Kidney glomerular epithelial cell (primary cell): ENCODE measurements at places on chromosomes 7 and 10.

DNA sequence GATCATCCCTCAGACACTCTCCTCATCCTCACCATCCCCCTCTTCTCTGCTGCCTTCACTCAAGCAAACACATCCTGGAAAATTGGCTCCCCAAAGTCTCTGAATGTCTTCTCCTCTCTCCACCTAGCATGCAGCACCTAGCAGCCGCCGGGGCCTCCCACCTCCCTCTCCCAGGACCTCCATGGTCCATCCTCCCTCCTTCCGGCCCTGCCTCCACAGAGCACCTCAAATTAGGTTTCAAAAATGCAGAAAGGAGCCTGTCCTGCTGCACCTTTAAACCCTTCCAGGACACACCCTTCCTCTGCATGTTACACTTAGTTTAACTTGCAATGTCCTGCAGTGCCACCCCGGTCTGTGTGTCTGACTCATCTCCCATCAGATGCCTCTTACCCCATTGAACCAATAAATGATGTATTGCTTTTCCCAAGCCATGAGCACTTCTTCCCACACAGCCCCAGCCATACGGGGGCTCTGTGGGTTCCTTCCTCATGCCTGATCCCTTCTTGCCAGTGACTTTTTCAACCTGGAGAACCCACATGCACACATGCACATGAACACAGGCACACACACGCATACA, 582.5 kb upstream of the MGMT start:
- DNase-seq = no peak

GRCh38 chr7:151560243-151560642, 40.5 kb upstream of the RHEB start:
- DNase-seq = no peak

DNA sequence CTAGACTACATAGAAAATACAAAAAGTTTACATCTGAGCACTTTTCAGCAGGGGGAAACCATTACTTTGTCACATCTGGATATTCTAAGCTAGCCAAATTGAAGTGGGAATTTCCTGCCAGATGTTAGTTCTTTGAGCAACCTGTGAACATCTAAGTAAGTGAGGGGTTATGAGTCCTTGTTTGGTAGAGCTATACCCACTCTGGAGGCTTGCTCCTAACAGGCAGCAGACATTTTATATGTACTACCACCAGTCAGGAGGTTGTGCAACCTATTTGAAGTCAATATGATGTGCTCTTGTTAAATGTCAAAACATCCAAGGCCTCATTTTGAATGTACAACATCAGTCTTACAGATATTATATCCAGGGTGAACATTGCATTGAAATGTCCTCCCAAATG, 143.3 kb upstream of the KAT6B start:
- DNase-seq = no peak

DNA sequence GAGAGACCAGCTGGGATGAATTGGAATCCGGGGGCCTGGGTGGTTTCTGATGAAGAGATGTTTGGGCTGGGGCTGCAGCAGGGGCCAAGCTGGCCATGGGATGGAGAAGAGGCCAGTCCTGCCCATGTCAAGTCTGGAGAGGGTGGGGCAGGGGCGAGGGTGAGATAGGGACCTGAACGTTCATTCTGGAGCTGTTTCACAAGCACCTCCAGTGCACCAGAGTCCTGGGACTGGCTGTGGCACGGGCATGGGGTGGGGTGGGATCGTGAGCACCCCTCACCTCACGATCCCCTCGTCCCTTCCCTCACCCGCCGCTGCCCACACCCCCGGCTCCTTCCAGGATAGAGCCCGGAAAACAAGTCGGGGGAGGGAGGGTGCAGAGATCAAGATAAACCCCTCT, 25.8 kb upstream of the PSMG3 start:
- no peak for DNase-seq

DNA sequence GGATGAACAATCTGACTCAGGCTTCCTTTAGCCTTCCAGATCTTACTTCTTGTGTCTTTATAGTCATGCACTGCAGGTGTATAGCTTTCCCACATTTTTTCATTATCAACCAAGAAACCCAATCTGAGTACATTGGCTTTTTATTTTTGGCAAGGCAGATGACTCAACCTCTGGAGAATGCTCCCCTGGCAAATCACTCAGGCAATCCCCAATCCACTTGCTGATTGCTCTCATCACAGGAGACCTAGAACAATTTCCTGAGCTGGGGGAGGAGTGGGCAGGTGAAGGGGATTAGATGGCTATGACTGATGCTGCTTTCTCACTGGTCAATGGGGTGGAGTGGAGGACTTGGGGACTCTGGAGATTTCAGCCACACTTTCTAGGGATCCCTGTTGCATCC, 134.4 kb downstream of the SLC16A9 start:
- no peak for DNase-seq

GRCh38 chr10:117170244-117170643, 27.0 kb upstream of the KCNK18 start:
- DNase-seq = no peak

DNA sequence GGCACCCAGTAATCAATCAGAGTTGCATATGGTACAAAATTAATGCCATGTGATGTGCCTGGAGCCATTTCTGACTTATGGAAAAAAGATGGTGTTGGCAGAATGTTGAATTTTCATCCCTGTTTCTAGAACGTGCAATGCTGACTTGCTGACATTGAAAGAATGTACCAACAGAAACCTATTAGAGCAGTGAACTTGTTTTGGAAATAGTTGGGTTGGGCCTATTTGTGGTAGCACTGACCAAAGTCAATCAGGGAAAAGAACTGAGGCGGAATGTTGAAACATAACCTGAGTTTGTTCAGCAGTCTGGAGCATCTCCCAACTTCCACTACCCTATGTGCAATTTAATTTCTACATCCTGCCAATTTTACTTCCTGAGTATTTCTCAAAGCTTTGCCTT, 11.7 kb upstream of the KIAA1217 start:
- DNase-seq = no peak
